GM23248 (cell line): ENCODE measurements at places on chromosomes 6 and 20. TPM values are rescaled to one million over a fixed set of nuclear protein-coding genes. Genes with fewer than 3 reads are reported as not detected.

The FUT9 gene
- total RNA-seq = not detected in 2 replicates

The RHAG gene
- total RNA-seq = not detected in 2 replicates

The PHACTR3 gene
- total RNA-seq = not detected in 2 replicates

The FOXC1 gene
- 11.1 and 13.2 TPM in 2 replicates for total RNA-seq

The PNPLA1 gene
- total RNA-seq = not detected in 2 replicates

The CABLES2 gene
- 3.0 and 7.3 TPM in 2 replicates for total RNA-seq

The BMP2 gene
- 0.38 and 0.76 TPM in 2 replicates for total RNA-seq

The PTGIS gene
- 178 and 192 TPM in 2 replicates for total RNA-seq

- peak; percentile 12 for DNase-seq
- H3K4me1 ChIP-seq = peaks cover 18% of the 10 kb centered on the region
- no peak overlapping the region for H3K4me3 ChIP-seq
- H3K27ac ChIP-seq = no peak overlapping the region
These were observed 45.1 kb upstream of the EEF1A1 start for GRCh38 chr6:73565767-73566485.

GRCh38 chr6:105609375-105609991 lies 206.6 kb upstream of the PREP start:
- H3K27me3 ChIP-seq = no peaks in the 10 kb centered on the region
- peaks cover 22% of the 10 kb centered on the region for H3K4me1 ChIP-seq
- H3K27ac ChIP-seq = peak overlapping the region; percentile 90
- H3K4me3 ChIP-seq = no peak overlapping the region
- H3K36me3 ChIP-seq = no peaks in the 10 kb centered on the region

DNA sequence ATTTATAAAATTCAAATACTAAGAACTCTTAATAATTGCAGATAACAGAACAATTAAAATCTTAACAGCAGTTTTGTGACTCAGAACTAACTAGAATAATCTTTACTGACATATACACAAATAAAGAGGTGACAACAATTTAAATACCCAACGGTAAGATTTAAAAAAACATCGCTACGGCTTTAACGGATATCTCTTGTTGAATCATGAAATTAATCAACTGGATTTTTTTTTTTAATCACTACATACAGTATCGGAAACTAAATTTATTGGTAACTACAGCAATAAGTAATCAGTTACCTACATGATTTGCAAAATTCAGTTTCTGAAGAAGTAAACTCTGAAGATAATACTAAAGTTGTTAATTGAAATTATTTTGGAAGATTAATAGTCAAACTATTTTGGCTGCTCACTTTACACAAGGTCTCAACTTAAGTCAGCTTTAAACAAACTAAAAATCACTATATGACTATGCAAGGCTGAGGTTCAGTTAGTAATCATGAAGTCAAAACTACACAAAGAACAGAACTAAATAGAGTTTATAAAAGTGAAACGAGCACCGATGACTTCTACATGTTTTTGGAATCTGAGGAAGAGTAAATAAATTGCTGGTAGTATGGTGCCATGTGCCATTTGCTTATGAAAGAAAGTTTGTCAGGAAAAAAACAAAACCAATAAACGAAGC lies 128.8 kb downstream of the HUS1B start:
- H3K27ac ChIP-seq = no peak overlapping the region
- H3K4me3 ChIP-seq = no peak overlapping the region
- H3K4me1 ChIP-seq = no peaks in the 10 kb centered on the region
- no peak for DNase-seq
- no peaks in the 10 kb centered on the region for H3K27me3 ChIP-seq
- peaks cover 5% of the 10 kb centered on the region; the same call in 1 of the 2 replicates for H3K36me3 ChIP-seq

- no peaks in the 10 kb centered on the region for H3K27me3 ChIP-seq
- no peak overlapping the region for H3K4me3 ChIP-seq
- peaks cover 14% of the 10 kb centered on the region for H3K4me1 ChIP-seq
These were observed 43.7 kb downstream of the MAPK14 start for GRCh38 chr6:36071281-36071680.

- peaks cover 3% of the 10 kb centered on the region; the same call in 1 of the 2 replicates for H3K36me3 ChIP-seq
- no peak overlapping the region for H3K27ac ChIP-seq
- no peak overlapping the region for H3K4me3 ChIP-seq
- no peak for DNase-seq
- no peaks in the 10 kb centered on the region for H3K4me1 ChIP-seq
These were observed 125.1 kb downstream of the PHACTR1 start for GRCh38 chr6:12841619-12842018.

GRCh38 chr6:73854998-73855718 lies 159.2 kb downstream of the CD109 start:
- H3K27ac ChIP-seq = no peak overlapping the region
- H3K27me3 ChIP-seq = no peaks in the 10 kb centered on the region
- DNase-seq = peak; percentile 77
- H3K4me1 ChIP-seq = peaks cover 8% of the 10 kb centered on the region

GRCh38 chr6:114096561-114097172 lies 125.7 kb upstream of the HDAC2 start:
- H3K36me3 ChIP-seq = no peaks in the 10 kb centered on the region
- no peaks in the 10 kb centered on the region for H3K27me3 ChIP-seq
- H3K27ac ChIP-seq = no peak overlapping the region

- H3K4me3 ChIP-seq = peak overlapping the region; percentile 81
- peaks cover 14% of the 10 kb centered on the region for H3K4me1 ChIP-seq
These were observed 131.6 kb downstream of the OGFRL1 start for GRCh38 chr6:71420095-71420692.
